Fibroblast of skin of left quadriceps (primary cell): ENCODE measurements at places on chromosomes 1 and 21.
A peak's percentile ranks its signal among the peaks of the same experiment; 100 is the strongest.

DNA sequence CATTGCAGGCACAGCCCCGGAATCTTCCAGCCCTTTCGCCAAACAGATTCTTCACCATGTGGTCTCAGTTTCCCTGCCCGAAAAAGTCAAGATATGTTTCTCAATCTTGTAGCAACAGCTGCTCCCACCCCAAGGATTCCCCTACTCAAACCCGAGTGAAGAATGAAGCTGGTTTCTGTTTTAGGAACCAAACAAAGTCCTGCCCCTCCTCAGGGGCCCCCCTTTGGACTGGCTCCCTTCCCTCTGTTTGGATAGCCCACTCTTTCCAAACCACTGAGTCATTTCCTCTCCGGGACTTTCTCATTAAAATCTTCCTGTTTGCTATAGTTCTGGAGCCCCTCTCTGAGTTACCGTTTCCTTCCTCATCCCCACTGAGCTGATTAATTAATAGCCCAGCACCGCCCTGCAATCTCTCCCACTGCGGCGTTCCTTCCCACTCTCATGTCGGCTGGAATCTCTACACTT lies 100.9 kb downstream of the TSEN15 start:
- peak; percentile 65 for DNase-seq

- DNase-seq = no peak
Measured at GRCh38 chr1:4019147-4019521, 119.1 kb upstream of the C1orf174 start.

DNA sequence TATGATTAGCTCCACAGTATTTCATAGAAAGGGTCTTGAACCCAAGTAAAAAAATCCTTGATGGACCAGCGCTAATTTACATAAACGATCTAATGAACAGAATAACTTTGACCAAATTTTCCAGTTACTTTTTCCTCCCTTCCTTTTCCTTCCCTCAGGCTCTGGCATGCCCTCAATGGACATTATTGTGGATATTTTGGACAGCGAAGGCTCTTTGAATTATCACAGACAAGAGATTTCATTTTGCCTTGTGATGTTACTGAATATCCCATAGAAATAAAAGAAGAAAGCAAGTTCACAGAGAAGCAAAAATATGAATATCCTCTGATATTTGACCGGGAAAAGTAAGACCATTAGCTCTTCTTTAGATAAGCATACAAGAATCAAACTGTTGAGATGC lies 60.3 kb upstream of the EXO1 start:
- no peak for DNase-seq

DNA sequence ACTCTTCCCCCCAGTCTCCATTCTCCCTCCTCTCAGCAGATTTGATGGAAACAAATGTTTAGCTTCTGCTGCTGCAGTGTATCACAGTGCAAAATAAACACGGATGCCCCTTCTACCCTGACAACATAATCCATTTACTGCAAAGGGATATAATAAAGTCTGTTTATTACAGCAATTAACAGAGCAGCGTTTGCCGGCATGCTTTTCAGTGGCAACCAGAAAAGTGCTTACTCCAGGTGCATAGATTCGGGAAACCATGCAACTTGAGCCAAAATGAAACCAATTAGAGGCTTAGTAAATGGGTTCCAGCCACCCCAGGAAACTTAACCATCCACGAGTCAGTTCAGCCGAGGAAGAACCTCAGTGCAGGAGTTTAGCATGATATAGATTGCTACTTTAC lies 12.9 kb upstream of the LEMD1 start:
- DNase-seq = no peak

DNA sequence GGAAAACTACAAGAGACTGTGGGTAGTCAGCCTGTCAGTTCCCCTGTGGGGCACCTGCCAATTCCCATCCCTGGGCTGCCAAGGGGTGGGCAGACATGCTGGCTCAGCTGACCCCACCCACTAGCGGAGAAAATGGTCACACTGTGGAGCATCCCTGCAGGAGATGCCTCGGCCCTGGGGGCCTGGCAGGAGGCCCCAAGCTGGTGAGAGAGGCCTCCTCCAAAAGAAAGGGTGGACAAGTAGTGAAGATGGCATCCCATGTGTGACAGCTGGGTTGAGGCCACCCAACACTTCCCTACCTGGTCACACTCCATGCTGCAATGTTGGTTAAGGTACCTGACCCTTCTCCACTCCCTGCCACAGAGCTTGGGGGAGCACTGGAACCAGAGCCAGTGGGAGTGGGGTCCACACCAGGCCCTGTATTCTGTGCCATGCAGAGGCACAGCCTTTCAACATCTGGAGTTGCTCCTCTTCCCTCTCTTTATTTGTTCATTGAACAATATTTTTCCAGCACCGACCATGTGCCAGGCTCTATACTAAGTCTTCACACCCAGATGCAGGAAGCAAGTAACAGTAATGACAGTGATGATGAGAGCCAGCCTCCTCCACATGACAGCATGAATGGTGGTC lies 59.5 kb downstream of the KLHDC7A start:
- DNase-seq = no peak

DNA sequence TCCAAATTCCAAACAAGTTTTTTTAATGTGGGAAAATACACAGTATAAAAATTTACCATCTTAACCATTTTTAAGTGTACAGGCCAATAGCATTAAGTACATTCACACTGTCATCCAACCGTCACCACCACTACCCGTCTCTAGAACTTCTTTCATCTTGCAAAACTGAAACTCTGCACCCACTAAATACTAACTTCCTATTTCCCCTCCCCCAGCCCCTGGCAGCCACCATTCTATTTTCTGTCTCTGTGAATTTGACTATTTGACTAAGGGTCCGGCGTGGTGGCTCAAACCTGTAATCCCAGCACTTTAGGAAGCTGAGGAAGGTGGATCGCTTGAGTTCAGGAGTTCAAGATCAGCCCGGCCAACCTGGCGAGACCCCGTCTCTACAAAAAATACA lies 36.1 kb downstream of the CLSTN1 start:
- DNase-seq = no peak

- no peak for DNase-seq
Measured at GRCh38 chr1:231194843-231195516, 33.1 kb downstream of the TRIM67 start.

DNA sequence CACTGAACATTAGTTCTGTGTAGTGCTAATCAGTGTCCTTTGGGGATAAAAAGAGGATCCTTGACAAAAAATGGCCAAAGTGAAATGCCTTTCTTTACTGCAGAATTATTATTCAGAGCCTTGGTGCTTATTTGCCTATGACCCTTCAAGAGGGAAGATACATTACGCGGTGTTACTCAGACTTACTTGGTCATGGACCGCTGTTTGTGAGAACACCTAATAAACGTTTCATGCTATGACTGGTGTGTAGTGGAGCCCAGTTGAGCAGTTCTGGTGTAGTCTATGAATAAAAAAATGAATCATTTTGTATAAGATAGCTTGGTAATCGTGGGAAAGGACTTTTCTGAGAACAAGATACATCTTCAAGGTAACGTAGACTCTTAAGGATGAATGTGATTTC lies 8.3 kb downstream of the NFYC start:
- no peak for DNase-seq

- DNase-seq = peak; percentile 57
Measured at GRCh38 chr1:26284597-26285347, 4.9 kb downstream of the SH3BGRL3 start.

- no peak for DNase-seq
Measured at GRCh38 chr1:34740161-34740868, 14.5 kb upstream of the GJB5 start.

DNA sequence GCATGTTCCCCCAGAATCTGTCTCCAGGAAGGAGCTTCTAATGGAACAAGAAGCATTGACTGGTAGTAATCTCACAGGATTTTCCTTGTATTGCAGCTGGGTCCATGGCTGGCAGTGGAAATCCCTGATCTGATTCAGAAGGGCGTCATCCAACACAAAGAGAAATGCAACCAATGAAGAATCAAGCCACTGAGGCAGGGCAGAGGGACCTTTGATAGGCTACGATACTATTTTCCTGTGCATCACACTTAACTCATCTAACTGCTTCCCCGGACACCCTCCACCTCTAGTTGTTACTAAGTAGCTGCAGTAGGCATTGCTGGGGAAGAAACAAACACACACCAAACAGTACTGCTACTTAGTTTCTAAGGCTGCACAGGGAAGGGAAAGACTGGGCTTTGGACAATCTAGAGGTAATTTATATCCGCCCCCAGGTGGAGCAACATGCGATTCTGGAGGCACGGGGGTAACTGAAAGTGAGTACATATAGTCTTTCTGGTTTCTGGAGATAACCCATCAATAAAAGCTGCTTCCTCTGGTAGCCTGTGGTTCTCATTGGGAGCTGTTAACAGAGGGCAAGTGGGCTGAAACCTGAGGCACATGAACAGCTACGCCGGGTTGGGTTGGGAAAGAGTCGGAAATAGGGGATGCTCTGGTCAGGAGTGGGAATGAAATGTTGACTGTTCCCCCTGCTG lies 837 bp upstream of the USP21 start:
- no peak for DNase-seq

GRCh38 chr1:98794196-98794886 lies 132.8 kb downstream of the SNX7 start:
- peak; percentile 62 for DNase-seq

- DNase-seq = no peak
Measured at GRCh38 chr1:209590405-209590804, 6.9 kb downstream of the CAMK1G start.

- no peak for DNase-seq
Measured at GRCh38 chr1:2475571-2475970, 518 bp upstream of the PLCH2 start.

DNA sequence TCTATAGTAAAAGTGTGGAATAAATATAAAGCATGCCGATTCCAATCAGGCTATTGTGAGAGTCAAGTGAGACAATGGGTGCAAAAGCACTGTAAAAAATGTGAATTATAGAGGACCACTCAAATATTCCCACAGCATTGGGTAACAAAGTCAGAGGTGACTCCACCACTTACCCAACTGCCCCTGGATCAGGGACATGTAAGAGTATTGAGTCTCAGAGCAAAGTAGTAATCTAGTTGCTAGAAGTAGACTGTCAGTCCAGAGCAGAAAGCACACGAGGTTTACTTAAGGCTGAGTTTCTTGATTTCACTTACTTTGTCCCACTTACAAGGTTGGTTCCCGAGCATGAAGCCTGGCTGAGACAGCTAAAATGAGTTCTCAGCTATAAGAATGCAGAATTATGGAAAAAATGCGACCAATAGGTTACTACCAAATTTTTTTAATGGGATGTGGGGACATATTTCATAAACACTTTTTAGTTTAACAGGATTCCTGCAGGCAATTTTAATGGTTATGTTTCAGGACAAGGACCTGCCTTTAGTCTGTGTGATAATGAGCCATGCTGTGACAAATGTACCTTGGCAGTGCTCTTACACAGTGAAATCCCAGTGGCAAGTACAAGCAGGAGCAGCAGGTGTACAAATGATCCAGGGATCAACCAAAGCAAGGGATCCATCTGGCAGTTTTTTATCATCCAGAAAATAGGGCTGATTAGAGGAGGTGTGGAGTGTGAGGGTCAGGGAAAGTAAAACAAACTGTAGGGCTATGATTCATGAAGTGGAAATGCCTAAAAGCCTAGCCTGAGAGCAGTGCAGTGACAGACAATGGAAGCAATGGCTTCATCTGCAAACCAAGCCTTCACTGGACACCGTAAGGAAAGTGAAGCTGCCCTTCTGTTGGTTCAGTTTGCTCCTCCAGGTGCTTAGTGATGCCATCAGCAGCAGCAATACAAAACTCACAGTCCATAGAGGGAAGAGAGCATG lies 156.2 kb upstream of the SPAG17 start:
- DNase-seq = no peak

GRCh38 chr1:18283601-18284385 lies 176.2 kb downstream of the IGSF21 start:
- DNase-seq = no peak

DNA sequence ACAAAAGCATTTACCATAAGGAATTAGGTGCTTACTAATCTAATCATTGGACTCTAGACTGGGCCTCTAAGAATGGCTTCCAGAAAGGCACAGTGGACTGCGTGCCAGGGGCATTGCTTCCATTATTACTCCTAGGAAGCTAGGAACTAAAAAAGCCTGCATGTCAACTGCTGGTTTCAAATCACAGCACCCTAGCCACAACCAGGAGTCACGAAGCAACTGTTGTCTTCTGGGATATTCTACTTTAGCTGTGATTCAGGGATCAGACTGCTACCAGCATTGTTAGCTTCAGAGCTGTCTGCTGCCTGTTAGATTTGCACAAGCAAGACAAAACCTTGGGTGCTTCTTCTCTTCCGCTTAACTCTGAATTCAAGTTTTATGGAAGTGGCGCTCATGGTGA lies 38.3 kb downstream of the DNM3 start:
- no peak for DNase-seq

GRCh38 chr1:160652924-160653619 lies 6.2 kb upstream of the SLAMF1 start:
- no peak for DNase-seq

DNA sequence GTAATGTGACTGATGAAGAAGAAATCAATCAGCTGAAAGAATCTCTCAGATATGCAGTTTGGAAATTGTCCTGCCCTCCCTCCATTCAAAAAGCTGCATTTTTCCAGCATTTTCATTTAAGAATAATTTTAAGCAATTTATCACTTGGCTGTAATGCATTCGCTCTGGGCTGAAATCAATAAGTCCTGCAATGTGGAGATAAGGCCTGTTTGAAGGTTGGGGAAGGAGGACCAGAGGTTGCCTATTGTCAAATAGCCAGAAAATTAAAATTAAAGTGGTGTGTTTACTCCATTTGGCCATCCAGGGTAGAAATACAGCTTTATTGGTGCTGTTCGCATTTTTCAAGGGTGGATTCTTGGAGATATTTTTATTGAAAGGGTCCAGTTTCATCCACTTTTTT lies 187.6 kb upstream of the NFIA start:
- no peak for DNase-seq

GRCh38 chr1:87151500-87152421 lies 176.9 kb upstream of the LMO4 start:
- DNase-seq = no peak

DNA sequence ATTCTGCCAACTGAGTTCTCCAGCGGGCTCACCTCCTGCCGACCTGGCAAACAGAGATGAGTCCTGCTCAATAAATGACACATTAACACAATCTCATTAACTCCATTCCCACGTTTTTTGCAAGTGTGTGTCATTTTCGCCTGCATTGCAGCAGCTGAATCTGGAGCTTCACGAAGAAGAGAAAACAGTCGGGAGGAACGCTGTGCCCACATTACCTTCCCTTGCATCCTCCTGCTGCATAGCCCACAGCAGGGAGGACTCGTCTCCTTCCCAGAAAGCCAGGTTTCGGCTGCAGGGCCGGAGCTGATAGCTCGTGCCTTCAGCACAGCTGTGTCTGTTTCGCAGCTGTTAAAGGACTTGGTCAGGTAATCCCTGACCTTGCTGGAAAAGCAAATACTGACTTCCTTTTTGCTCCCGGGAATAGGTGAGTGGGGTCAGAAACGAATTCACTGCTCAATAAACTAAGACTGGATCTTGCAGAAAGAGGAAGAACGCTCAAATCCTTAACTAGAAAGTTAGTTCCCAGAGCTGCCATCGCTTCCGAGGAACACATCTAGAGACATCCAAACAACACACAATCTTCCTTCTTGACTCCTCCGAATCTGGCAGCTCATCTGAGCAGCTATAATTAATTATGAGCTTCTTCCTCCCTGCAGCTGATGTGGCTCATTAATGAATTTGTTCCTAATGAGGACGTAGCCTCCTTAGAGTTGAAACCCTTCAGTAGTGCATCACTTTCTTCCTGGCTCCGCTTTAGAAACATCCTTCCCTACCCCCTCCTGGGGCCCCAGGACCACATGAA lies 33.0 kb downstream of the KANK4 start:
- no peak for DNase-seq

GRCh38 chr21:16307256-16307655 lies 577.5 kb downstream of the USP25 start:
- DNase-seq = no peak
